ENCODE measurements at places on chromosomes 16 and 17.
A peak's percentile ranks its signal among the peaks of the same experiment; 100 is the strongest.

- no peak for DNase-seq
These were observed 22.8 kb downstream of the ZNF75A start for GRCh38 chr16:3328104-3328503.

DNA sequence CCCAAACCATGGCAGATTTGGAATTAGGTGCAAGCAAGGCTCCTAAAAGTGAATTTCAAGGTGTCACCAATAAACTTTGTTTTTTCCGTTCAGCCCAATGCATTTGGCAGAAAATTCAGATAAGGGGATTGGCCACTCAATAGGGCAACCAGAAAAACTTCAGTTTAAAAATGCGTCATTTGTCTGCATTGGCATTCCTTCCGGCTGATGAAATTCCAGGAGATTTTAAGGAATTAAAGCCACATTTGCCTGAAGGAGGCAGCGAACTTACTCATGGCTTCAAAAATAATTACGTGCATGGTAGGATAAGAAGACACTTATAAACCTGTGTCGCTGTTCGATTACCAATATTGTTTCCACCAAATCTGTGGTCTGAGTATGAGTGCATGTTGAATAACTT is 151.9 kb downstream of the SALL1 start:
- no peak for DNase-seq

DNA sequence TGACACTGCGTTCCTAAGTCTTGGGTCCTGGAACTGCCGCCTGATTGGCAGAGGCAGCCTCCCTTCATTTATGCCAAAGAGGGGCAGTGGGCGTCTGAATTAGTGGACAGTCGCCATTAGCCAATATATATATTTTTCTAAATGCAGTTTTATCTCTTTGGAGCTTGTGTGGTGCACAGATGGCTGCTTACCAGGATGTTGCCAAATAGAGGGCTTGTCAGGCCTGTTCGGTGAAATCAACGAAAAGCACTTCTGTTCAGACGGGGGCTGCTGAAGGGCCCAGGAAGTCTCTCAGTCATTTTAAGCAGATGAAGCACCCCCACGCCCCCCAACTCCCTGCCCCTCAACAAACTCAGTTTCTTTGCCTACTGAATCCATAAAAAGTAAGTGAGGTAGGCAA is 66.0 kb downstream of the RAP1GAP2 start:
- no peak for DNase-seq

GRCh38 chr17:55005520-55005919 is 37.0 kb downstream of the STXBP4 start:
- DNase-seq = peak; percentile 7

DNA sequence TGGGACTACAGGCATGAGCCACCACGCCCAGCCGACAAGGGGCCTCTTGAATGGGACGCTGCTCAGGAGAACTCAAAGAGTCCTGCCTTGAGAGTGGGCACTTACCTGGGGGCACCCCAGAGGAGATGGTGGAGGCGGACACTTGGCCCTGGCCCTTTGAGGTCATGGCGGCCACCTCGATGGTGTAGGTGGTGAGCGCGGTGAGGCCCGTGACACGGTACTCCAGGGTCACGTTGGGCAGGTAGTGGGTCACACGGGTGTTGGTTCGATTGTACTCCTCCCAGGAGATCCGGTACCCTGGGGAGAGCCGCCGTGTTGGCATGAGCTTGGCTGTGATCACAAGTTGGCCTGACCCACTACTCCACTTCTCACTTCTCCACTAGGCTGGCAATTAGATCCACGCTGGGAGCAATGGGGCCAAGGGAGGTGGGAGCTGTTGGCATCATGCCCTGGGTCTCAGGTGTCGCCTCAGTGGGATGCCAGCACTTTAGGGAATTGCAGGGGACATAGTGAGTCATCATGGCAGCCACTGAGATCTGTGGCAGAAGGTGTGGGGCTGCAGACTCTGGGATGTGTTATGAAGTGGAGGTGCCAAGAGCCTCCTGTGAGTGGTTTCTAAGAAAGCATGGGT is 89.2 kb upstream of the CDC42EP4 start:
- DNase-seq = no peak

DNA sequence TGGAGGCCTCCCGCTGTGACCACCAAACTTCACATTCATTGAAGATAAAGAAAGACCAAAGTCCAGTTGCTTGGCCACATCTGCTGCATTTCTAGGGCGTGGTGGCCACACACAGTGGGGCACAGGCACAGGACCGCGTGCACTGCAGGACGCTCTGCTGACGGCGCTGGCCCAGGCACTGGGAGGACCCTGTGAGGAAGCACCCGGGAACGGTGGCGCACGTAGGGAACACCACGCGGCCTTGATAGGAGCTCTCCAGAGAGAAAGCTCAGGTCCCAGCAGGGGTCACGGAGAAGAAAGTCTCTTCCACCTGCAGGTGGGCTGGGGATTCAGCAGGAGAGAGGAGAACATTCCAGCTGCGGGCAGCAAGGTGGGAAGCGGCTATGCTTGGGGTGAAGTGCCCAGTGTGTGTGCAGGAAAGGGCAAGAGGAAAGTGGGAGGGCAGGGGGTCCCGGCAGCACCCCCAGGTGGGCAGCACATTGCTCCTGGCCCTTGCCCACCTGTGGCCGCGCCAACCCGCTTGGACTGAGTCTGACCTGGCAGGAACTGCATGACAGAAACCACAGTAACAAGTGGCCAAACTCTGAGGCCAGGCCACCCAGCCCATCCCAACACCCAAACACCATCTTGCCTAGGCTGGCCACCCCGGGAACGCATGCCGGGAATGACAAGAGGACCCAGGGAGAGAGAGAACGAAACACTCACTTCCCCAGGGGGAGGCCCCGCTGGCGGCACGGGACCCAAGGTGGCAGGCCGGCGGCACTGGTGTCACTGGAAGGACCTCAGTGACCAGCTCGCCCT is 32.8 kb downstream of the TBC1D16 start:
- no peak for DNase-seq

DNA sequence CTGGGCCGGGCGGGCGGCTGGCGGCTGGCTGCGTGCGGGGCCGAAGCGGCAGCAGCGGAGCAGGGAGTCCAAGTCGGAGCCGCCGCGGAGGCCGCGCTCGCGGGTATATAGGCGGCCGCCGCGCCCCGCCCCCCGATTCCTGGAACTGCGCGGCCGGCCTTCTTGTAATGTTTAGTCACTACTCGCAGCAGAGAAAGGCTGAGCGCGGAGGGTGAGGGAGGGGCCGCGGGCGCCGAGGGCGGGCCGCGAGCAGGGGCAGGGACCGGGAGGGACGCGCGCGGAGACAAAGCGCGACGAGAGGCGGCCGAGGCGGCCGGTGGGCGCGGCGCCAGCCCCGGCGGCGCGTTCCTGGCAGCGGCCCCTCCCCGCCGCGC is at the start of gene SOCS3:
Gene SOCS3 (minus strand): TSS at position 81 of the 374 bp plus-strand sequence. CDS start 982 bp downstream, outside the sequence.
- peak; percentile 90 for DNase-seq

- peak; percentile 79 for DNase-seq
These were observed 39.7 kb downstream of the USP10 start for GRCh38 chr16:84739349-84740124.

DNA sequence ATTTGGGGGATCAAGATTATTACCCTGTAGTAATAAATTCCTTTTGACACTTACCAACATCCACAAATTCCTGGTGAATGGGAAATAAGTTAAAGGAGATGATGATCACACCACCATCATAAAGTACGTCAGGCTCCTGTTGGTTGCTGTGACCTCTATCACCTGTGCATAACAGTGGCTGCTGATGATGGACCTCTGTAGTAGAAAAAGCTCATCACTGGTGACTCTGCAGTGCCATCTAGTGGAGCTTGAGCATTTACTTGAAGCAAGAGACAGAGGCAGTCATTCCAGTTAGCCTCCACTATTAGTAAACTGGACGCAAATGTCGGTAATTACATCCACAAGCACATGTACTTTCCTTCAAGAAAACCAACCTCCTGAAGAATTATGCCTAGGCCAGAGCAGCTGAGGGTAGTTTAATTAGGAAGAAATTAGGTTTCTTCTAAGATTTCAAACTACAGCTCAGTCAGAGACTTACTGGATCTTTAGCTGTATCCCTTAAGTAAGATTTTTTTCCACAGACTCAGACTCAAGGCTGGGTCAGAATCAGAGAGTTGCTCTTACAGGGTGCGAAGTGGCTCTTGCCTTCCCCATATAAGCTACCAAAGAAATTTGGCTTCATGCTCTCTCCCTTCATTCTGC is 39.3 kb downstream of the CYB561 start:
- peak; percentile 76 for DNase-seq

DNA sequence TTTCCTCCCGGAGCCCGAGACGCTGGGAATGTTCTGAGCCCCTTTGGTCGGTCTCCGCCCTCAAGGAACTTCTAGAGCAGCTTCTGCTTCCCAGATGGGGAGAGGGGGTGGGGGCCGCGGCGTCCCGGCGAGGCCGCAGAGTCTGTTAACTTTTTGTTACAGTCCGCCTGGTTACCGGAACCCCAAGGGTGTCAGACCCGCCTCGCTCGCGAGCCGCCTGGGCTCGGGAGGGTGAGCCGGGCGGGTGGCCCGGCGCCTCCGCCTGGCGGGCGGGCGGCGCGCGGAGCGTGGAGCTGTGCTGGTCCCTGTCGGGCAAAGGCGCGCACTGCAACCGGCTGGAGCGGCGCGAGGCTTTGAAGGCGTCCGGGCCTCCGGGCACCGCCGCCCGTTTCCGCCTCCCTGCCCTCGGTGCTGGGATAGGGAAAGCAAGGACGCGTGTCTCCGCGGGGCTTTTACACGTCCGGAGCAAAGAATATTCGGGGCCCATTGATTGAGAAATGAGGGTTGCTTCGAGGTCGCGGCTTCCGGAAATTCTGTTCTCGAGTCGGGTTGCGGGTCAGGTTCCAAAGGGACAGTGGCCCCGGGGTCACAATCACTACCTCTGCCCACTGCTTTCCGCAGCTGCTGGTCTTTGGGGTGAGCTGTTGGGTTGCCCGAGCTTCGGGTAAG is 1.7 kb downstream of the HS3ST3B1 start:
- DNase-seq = peak; percentile 62

- DNase-seq = no peak
These were observed 61.2 kb downstream of the MPHOSPH6 start for GRCh38 chr16:82108774-82109173.

- no peak for DNase-seq
These were observed 491 bp downstream of the TRAP1 start for GRCh38 chr16:3716831-3717234.

All from MV-4-11 (cell line).